ENCODE measurements at places on chromosomes 12 and 14.

GRCh38 chr12:117661471-117661870 lies 300.0 kb upstream of the NOS1 start:
- DNase-seq = no peak

- no peak for DNase-seq
Observed at GRCh38 chr12:89779090-89779489, 70.5 kb upstream of the ATP2B1 start.

GRCh38 chr14:89489761-89490437 lies 72.9 kb upstream of the FOXN3 start:
- no peak for DNase-seq

DNA sequence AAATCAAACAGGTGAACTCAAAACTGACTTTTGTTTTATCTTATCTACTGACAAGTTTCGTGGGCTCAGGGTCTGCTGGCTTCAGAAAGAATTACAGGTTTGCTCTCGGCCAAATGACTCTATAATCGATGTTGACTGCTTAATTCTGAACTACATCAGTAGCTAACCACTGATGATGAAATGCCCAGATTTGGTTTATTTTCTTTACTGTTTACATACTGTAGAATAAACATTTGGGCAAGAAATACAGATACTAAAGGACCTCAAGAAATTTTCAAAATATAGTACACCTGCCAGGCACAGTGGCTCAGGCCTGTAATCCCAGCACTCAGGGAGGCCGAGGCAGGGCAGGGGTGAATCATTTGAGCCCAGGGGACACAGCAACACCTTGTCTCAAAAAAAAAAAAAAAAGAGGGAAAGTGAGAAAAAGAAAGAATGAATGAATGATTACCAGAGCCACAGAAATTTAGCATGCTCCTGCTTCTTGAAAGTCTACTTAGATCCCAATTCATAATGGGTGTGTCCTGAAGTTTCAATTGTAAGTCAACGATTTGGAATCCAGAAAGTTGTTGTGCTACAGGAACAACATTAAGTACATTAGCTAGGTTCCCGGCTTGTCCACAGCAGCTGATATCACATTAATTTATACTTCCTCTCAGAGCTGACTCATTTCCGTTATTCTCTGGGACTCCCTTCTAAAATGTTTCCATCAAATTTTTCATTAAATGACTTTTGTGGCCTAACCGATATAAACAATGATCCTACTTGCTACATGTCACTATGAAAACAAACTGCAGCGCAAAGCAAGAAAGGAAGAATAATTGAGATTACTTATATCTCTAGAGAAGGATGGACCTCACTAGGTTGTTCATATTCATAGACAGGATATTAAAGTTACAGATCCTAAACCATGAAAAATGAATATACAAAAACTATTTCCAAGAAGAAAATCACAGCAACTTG lies 134.3 kb downstream of the MED13L start:
- no peak for DNase-seq

- peak; percentile 86 for DNase-seq
Observed at GRCh38 chr12:56007564-56008559, 10.8 kb downstream of the SUOX start.

DNA sequence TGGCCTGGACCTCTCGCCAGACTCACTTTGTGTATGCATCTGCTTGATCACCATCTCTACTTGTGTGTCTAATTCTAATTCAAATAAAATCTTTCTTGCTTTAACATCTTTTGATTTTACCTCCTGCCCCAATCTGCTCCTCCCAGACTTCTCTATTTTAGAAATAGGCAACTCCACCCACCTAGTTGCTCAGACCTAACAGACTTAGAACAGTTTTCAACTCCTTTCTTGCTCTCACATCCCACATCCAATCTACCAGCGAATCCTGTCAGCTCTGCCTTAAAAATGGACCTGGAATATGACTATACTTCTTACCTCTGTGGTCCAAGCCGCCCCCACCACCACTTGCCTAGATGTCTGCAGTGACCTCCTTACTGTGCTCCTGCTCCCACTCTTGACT lies 18.7 kb downstream of the NRXN3 start:
- DNase-seq = no peak

DNA sequence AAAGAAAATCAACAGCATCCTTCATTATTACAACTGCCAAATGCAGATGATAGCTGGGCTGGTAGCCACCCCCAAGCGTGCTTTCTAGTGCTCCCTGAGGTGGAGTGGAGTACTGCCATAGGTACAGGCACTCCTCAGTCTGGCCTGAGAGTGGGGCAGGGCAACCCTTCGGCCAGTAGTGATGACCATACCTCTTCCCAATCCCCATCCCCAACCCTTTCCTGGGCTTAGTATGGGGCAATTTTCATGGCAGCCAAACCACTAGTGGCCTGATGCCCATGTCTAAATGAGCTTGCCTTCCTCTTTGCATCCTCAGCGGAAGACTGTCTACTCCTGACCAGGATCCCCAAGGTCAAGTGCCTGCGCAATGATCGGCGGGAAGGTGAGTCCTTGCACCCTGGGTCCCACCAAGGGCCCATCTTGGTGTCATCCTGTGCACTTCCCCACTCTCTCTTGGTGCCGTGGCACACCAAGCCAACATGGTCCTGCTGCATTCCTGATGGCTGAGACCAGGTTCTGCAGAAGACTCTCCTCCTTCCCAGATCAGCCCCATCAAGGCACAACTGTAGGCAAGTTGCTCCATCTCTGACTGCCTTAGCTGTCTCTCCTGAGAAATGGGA lies 65.8 kb downstream of the GALNT16 start:
- DNase-seq = no peak

GRCh38 chr14:29339494-29340172 lies 573.0 kb downstream of the FOXG1 start:
- DNase-seq = no peak

- DNase-seq = no peak
Observed at GRCh38 chr14:69043596-69044260, 64.6 kb upstream of the ACTN1 start.

DNA sequence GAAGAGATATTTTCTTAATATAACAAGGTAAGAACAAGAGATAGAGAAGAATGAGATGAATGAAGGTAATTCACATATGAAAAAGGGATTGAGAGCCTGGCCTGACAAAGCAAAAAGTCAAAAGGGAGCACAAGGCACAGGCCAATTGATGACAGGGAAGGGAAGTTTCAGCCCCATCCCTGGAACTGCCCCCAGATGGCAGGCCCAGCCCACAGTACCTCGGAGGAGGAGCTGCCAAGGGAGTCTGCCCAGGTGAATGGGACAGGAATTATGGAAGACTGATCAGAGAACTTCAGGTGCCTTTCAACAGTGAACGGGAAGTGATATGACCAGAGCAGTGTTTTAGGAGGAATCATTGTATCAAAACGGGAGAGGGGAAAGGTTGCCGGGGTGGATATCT lies 15.7 kb downstream of the SNRPF start:
- DNase-seq = no peak

DNA sequence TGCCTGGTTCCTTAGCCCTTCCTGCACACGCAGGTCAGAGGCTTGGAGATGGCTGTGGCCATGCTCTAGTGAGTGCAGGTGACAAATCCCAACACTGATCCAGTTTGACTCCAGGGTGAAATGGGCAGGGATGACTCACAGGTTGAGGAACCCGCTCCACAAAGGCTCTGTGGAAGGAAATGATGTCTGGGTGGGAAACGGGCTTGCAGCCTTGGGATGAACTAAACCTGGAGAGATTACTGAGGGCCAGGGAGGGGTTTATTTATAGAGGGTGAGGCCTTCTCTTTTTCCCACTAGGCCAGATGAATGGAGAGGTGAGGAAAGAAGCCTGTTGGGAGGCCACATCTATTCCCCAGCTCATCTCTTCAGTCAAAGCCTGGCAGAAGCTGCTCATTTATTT lies 29.3 kb upstream of the EMP1 start:
- DNase-seq = no peak

DNA sequence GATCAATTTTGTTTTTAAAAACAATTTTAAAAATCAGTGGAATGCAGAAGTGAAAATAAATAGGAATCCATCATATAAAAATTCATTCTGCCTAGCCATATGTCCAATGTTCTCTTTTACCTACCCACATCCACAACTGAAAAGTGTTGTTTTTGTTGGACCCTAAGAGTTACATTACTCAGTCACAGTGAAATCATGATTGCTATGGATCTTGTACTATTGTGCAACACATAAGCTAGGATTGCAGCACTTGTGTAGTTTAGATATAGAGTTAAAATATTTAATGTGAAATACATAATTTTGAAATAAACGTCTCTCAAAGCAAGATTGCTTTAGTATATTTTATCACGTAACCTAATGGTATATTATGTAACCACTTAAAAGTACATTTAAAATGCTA lies 213.3 kb upstream of the CLEC14A start:
- DNase-seq = no peak

DNA sequence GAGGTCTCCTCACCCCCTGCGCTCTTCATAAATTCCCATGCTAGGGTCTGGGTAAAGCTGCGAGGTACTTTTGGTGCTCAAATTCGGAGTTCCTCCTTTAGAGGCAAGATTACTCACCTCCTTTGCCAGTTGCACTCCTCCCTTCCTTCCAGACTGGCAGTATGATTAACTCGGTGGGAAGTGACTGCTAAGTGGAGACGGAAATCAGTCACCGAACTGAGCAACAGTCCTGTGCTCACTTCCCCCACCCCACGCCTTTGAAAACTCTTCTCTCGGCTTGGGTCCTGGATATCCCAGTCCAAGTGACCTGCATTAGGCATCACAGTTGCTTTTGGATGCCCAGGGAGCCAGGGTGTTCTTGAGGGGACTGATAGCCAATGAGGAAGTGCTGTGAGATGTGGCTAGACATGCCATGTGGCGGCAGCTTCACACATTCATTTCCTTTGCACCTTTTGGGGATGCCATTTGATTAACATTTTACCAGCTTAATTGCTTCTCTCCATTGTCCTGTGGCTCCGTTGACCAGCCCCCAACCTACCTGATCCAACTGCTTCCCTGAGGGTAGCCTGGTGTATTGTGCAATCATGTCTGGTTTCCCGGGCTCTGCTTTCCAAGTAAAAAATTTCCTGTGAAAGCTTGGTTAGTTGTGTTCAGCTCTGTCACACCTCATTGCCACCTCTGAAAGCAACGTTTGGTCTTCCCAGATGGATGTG lies 840 bp downstream of the PNP start:
- DNase-seq = peak; percentile 66

- DNase-seq = no peak
Observed at GRCh38 chr12:53201639-53202038, 5.4 kb downstream of the ITGB7 start.

DNA sequence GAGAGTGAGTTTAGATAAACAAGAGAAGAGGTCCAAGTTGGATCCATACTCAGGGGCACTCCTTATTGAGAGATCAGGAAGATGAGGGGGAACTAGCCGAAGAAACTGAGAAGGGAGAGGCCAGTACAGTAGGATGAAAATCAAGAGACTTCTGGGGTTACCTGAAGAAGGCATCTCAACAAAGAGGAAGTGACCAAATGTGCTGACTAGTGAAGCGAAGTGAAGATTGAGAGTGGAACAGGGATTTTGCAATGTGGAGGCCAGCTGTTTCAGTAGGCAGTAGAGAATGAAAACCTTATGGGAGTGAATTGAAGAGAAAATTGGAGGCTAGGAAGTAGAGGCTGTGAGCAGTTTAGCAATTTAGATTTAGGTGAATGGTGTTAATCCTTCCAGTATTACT lies 153.0 kb downstream of the SYNE2 start:
- no peak for DNase-seq

DNA sequence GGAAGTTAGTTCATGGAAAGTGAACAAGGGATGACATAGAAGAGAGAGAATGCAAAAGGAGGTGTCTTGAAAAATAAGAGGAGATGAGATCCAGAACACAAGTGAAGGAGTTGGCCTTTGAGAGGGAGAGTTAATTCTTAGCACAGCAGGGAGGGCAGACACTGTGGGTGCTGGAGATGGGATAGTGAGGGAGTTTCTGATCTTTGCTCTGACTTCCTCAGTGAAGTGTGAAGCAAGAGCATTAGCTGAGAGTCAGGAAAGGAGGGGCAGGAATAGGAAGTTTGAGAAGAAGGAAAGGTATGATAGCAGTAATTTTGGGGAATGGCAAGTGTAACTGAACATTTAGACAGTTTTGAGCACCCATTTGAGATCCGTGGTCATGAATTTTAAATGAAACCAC lies 75.8 kb upstream of the COCH start:
- DNase-seq = no peak
